Fibroblast of the aortic adventitia (primary cell): ENCODE measurements at places on chromosomes 1 and 21. TPM values are rescaled to one million over a fixed set of nuclear protein-coding genes. Genes with fewer than 3 reads are reported as not detected.

The HSD11B1 gene
- 6.3 and 33.3 TPM in 2 replicates for total RNA-seq

The CRP gene
- not detected in 2 replicates for total RNA-seq

The SLC9A1 gene
- total RNA-seq: 1.3 and 7.4 TPM in 2 replicates

The DUSP12 gene
- total RNA-seq: 23.6 and 27.8 TPM in 2 replicates

The CRNN gene
- total RNA-seq: not detected in 2 replicates

The TMEM201 gene
- 2.8 and 8.9 TPM in 2 replicates for total RNA-seq

The NFIA gene
- total RNA-seq: 32.0 and 42.0 TPM in 2 replicates

The HES2 gene
- total RNA-seq: 0.09 and 0.65 TPM in 2 replicates

The SAMSN1 gene
- 0.27 TPM in 1 of 2 replicates, not detected in the other for total RNA-seq

The CYP4A22 gene
- total RNA-seq: not detected in 2 replicates

The SPSB1 gene
- 18.2 and 37.6 TPM in 2 replicates for total RNA-seq

The TOR1AIP2 gene
- total RNA-seq: 105 and 141 TPM in 2 replicates

The FAM3B gene
- total RNA-seq: not detected in 2 replicates

The C1orf167 gene
- 0.36 TPM in 1 of 2 replicates, not detected in the other for total RNA-seq

The PIP5K1A gene
- 56.4 and 86.4 TPM in 2 replicates for total RNA-seq

The NBPF10 gene
- total RNA-seq: 1.1 and 3.7 TPM in 2 replicates

The TXLNA gene
- total RNA-seq: 39.7 and 98.0 TPM in 2 replicates

The CAPZA1 gene
- total RNA-seq: 79.9 and 281 TPM in 2 replicates

The VANGL2 gene
- not detected in 2 replicates for total RNA-seq

The LRRC71 gene
- 0.09 TPM in 1 of 2 replicates, not detected in the other for total RNA-seq

The PEA15 gene
- total RNA-seq: 72.1 and 224 TPM in 2 replicates

The CCDC27 gene
- not detected in 2 replicates for total RNA-seq

The NBPF6 gene
- not detected in 2 replicates for total RNA-seq

The PCAT6 gene
- not detected in 2 replicates for total RNA-seq

The AGO1 gene
- total RNA-seq: 15.3 and 20.3 TPM in 2 replicates

The LRRC8B gene
- 0.41 and 2.5 TPM in 2 replicates for total RNA-seq

The S100A8 gene
- total RNA-seq: not detected in 2 replicates

The MOB3C gene
- 4.4 and 7.0 TPM in 2 replicates for total RNA-seq
